EH (cell line): ENCODE measurements at places on chromosomes 1 and 21.

DNA sequence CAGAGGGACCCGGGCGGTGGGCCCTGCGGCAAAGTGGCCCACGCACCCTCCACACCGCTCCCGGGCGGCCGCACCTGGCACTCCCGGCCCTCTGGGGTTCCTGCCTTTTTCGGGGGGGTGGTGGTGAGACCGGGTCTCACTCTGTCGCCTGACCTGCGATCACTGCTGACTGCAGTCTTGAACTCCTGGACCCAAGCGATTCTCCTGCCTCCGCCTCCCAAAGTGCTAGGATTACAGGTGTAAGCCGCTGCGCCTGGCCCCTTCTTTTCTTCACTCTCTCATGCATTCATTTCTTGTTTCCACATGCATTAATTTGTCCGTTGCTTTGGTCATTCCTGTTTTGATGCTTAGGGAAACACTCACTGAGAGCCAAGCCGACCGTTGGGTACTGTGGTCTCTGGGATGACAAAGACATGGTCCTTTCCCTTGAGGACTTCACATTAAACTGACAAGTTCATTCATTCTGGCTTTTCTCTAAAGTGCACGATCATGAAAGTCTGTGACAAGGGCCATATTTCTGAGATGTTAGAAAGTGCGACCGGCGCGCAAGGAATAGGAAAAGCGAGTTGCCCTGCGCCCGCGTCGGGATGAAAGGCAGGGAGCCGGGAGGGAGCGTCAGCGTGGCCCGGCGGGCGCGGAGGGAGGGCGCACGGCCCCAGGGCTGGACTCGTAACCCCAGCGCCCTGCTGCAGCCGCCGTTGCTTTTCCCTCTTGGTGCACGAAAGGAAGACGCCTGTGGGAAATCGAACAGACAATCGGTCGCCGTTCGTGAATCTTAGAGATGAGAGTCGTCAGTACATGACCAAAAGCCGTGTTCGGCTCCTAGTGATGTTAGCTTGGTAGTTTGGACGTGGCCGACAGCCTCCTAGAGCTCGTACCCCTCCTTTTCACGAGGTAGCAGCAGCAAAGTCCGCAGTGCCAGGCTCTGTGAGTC, 1.0 kb upstream of the MCOLN2 start:
- DNase-seq, result peak; percentile 13

DNA sequence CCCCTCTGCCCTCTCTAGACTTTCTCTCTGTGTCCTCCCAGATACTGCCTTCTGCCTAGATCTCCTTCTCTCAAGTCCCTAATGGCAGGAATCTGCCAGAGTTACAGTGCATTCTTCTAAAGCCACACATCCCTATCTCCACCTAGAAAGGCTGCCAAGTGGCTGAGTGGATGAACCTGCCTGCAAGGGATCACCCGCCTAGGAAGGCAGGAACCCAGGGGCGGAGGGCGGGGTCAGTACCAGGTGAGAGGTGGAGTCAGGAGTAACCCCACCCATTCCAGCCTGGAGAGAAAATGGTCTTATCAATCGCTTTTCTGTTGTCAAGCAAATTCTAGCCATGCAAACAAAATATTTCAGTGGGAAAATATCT, 60.8 kb downstream of the BCAR3 start:
- DNase-seq, result peak; percentile 73

- DNase-seq, result no peak
Measured at GRCh38 chr1:43481491-43481890, 27.8 kb upstream of the HYI start.

DNA sequence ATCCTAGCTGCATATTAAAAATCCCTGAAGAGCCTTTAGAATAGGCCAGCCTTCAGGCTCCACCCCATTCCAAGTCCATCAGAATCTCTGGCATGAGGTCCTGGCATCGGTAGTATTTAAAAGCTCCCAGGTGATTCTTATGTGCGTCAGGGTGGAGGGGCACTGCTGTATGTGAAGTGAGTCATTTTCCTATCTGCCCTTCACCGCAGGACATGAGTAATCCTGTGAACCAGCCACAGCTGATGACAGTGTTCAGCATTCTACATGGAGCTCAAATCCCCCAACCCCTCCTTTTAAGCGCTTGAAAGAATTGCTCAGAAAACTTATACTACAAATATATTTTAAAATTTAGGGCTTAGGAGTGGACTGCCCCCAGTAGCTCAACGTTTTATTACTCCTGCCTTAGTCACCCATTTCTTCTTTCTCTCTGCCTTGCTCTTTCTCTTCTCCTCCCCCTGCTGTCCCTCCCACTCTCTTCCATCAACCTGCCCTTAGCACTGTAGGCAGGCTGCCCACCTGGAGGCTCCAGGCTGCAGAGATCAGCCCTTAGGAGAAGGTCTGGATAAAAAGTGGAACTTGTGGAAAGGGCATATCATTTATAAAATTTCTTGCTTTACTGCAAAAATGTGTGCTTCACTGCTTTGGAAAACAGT, 73.8 kb upstream of the ZNF281 start:
- peak; percentile 97 for DNase-seq

- DNase-seq, result no peak
Measured at GRCh38 chr1:160819186-160819585, 23.2 kb downstream of the LY9 start.

- DNase-seq, result peak; percentile 81
Measured at GRCh38 chr1:162676087-162676486, 43.8 kb downstream of the DDR2 start.

- no peak for DNase-seq
Measured at GRCh38 chr1:45356186-45356585, 15.9 kb upstream of the MUTYH start.

DNA sequence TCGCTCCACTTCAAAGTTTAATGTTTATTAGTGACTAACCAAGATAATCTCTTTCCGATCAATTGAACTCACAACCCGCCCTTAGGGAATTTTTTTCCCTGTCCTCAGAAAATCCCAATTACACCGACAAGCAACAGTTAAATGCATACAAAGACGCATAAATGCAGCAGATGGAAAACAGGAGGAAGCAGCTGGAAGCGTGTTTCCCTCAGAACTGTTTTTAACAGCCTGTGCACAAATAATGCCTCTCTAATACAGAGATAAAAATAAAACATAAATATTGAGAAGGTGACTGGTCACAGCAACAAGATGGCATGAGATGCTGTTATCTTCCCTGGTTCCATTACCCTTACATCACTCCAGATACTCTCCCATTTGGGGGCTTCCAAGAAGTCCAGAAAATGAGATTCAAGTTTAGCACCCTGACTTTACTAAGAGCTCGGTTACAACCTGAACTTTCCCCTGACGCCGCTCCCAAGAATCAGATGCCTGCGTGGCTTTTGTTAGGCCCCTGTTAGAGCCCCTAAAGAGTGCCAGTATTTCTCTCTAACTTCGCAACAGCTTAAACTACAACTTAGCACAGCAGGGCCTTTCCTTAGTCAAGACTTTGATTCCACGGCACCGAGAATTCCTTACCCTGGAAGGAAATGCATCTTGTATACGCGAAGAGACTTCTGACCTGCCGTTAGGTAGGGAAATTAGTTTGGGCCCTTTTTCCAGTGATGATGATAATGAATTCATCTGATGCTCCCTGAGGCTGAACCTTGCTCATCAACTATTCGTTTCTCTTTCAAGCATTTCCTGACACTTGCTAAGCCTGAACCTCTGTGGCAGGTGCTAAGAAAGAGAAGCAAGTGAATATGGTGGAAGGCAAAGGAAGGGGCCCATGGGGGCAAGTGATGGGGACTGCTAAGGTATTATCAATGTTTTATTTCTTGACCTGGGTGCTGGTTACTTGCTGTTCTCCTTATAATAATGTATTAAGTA, 137.7 kb upstream of the SMYD2 start:
- no peak for DNase-seq

GRCh38 chr1:107526524-107527198, 385.8 kb downstream of the NTNG1 start:
- no peak for DNase-seq

DNA sequence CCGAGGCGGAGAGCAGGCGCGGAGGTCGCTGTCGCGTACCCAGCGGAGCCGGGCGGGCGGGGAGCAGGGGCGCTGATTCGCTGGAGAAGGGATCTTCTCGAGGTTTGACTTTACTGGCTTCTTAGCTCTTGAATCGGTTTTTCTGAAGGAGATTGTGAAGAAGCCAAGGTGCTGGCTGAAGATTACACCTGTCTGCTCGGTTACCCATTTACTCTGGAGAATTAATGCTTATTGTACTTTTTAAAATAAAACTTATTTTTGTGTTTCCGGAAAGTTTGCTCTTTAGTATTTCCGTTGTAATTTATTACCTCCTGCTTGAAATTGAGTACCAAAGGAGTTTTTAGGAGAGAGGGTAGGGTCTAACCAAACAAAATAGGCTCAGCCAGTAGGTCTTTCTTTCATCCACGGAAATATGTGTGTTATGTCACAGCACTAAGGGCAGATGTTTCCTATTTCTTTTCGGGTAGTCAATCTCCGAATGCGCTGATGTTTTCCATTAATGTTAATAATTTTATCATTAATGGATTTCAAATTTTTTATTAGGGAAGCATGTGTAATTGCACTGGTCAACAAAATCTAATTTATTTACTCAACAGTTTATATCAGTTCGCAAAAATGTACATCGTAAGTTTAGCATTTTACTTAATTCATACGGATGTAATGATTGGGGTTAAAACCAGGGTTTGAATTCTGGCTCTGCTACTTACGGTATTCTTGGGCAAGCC, 510 bp upstream of the GNG5 start:
- DNase-seq, result no peak

DNA sequence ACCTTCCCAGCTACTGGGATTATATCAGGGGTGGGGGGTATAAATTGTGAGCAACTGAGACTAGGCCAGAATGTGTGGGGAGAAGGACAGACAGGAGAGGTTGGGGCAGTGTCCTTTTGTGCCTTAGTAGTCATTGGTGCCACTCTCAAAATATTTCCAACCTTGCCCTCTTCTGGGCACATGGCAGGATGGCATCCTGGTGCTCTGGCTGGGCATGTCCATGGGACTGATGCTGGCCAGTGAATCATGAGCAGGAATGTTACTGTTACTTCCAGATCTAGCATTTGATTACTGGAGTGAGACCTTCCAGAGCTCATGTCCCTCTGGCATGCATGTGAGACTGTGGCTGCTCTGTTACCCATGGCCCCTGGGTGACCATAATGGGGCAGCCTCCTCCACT, 151.2 kb downstream of the MATN1 start:
- peak; percentile 36 for DNase-seq

- no peak for DNase-seq
Measured at GRCh38 chr1:159483501-159483900, 44.0 kb downstream of the OR10J1 start.

DNA sequence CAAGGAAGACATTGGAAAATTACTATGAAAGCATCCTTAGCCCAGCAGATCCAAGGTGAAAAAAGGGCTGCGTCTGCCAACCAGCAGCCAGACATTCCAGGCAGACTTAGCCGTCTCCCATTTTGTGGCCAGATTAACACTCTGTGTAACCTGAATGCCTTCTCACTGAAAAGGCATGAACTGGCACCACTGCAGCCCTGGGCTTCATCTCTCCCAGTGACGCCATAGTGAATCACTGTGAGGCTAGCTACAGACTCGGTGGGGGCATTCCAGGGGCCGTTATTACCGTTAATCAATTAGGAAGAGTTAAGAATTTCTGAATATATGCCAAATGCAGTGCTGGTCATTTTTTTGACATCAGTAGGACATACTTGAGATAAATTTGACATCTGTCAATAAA, 627.4 kb downstream of the LMO4 start:
- peak; percentile 97 for DNase-seq

DNA sequence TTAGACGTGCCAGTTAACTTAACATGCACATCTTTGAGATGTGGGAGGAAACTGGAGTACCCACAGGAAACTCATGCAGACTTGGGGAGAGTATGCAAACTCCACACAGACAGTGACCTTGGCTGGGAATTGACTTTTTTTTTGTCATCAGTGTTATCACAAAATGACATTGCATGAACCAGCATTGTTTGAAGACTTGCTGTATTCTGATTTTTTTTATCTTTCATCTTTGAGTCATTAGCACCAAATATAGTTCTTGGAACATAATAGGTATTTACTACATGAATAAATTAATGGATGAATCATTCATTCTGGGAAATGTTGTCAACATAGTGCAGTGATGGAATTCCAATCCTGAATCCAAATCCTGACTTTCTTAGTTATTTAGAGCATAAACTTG, 77.0 kb downstream of the ATF6 start:
- peak; percentile 76 for DNase-seq

DNA sequence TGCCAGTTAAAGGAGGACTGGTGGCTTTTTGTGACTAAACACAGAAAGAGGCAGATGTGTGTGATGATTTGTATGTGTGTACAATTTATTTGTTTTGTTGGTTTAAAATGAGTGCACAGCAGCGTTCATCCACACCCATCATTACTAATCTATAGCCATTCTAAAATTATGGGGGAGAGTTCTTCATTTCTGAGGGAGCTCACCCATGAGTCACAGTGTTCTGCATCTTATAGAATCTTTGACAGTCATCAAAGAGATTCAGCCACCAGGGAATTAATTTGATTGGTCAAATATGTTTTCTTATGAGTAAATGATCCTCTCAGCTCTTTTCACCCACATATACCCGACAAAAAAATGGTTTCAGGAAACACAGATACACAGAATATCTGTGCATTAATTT, 147.9 kb downstream of the GREM2 start:
- DNase-seq, result peak; percentile 19

DNA sequence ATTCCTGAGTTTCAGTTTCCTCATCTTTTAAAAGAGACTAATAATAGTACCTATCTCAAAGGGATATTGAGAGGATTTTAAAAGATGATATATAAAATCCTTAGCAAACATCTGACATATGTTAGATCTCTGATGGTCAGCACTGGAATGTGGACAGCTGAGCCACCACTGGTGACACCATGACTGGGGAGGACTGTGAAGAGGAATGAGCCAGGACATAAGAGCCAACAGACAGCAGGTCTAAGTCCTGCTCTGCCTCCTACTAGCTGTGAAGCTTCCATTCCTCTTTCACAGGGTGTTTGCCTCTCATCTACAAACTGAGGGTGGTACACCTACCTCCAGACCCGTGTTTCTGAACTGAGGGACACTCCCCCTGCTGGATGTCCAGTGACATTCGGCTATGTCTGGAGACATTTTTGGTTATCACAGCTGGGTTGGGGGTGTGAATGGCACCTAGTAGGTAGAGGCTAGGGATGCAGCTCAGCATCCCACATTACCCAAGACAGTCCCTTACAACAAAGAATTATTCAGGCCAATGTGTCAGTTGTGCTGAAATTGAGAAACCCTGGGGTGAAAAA, 109.1 kb upstream of the OLIG2 start:
- DNase-seq, result peak; percentile 2

GRCh38 chr1:162951553-162952315, 90.8 kb upstream of the CCDC190 start:
- DNase-seq, result no peak

DNA sequence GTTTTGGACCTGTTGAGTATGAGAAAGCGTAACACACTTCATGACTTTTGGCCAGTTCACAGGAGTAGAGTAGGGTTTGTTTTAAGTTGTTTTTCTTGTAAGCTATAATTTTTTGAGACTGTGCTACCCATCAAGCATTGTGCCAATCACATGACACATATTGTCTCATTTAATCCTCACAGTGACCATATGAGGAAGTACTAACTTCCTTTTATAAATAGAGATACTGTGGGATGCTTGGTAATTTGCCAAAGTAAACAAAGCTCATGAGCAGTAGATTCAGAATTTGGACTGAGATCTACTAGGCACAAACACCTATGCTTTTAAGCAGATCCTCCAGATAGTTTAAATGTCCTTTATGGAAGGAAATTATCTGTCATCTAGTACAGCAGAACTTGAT, 178.3 kb downstream of the CACNA1E start:
- DNase-seq, result no peak

GRCh38 chr1:6002714-6003501, 10.7 kb upstream of the NPHP4 start:
- DNase-seq, result no peak
